ENCODE measurements at places on chromosomes 5 and 9. TPM values are rescaled to one million over a fixed set of nuclear protein-coding genes. Genes with fewer than 3 reads are reported as not detected.

Gene SAXO1
- total RNA-seq = not detected

GRCh38 chr9:131845305-131846298, 105.7 kb upstream of the RAPGEF1 start:
- DNase-seq = no peak
- no peaks in the 10 kb centered on the region for H3K36me3 ChIP-seq

Gene SLC22A4
- 8.2 TPM for total RNA-seq

DNA sequence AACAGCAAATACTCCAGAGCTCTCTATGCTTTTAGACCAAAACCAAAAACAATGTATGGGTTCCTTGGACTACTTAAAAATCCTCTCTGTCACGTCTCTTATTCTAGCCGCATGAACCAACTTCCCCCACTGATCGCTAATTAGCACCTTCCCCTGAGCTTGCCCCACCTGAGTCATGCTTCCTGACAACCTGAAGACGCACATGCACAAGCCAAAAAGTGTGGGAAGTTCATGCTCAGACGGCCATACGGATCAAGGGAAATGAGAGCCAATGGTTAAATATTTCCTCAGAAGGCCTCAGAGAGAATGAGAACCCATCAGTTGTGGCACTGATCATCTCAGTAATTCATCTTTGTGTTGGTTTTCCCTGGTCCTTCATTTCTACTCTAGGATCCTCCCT, 199.7 kb downstream of the BNC2 start:
- no peaks in the 10 kb centered on the region for H3K36me3 ChIP-seq
- DNase-seq = no peak
- no peak overlapping the region for H3K27ac ChIP-seq

Gene LHX3
- not detected for total RNA-seq

GRCh38 chr5:122756264-122756911, 18.5 kb upstream of the SNX2 start:
- no peak for DNase-seq
- no peaks in the 10 kb centered on the region for H3K36me3 ChIP-seq
- no peaks in the 10 kb centered on the region for H3K4me1 ChIP-seq

GRCh38 chr5:53454719-53455000, 25.8 kb upstream of the FST start:
- no peak overlapping the region for H3K4me3 ChIP-seq
- no peak for DNase-seq
- H3K27ac ChIP-seq = no peak overlapping the region
- no peaks in the 10 kb centered on the region for H3K27me3 ChIP-seq
- no peaks in the 10 kb centered on the region for H3K4me1 ChIP-seq

DNA sequence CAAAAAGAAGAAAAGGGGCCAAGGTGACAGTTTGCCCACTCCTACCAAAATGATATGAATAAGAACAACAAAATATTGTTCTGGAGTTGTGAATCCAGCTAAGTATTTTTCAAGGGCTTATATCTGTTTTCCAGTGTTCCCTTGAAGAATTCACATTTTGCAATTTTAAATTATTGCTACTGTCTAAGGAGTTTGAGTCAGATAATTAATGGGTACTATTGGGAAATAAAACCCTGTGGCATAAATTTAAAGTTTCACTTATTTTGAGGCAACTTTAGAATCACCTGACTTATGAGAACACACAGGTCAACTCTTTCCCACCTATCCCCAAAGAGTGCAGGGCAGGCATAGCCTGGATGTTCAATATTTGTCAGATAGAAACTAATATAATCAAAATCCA, 188.0 kb upstream of the GHR start:
- H3K36me3 ChIP-seq = no peaks in the 10 kb centered on the region
- peaks cover 4% of the 10 kb centered on the region for H3K4me1 ChIP-seq
- no peaks in the 10 kb centered on the region for H3K27me3 ChIP-seq
- no peak for DNase-seq

Gene FEM1C
- 12.2 TPM for total RNA-seq

Data from adrenal gland (tissue), 19 donors.